ENCODE measurements at places on chromosomes 3 and 15.

- no peak for DNase-seq
These were observed 12.6 kb downstream of the TIPARP start for GRCh38 chr3:156687023-156687422.

- DNase-seq, result no peak
These were observed 12.3 kb upstream of the PLD1 start for GRCh38 chr3:171822431-171823106.

DNA sequence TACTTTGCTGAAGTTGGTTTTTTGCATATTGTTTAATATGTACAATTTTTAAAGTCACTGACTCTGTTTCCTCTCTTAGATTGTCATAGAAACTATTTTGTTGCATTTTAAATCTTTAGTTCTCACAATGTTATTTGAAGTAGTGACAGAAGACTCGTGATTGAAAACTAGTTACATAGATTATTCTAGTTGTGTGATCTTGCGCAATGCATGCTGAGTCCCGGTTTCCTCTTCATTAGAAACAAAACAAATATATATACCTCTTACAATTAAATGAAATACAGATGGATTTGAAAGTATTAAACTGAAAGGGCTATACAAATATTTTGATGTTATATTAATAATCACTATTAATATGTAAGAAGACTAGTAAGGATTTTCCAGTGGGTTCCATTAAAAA is 333.0 kb downstream of the LPP start:
- no peak for DNase-seq

GRCh38 chr15:66850078-66850991 is 148.3 kb downstream of the SMAD6 start:
- DNase-seq, result no peak

- DNase-seq, result no peak
These were observed 57.2 kb downstream of the KIF9 start for GRCh38 chr3:47225310-47225906.

DNA sequence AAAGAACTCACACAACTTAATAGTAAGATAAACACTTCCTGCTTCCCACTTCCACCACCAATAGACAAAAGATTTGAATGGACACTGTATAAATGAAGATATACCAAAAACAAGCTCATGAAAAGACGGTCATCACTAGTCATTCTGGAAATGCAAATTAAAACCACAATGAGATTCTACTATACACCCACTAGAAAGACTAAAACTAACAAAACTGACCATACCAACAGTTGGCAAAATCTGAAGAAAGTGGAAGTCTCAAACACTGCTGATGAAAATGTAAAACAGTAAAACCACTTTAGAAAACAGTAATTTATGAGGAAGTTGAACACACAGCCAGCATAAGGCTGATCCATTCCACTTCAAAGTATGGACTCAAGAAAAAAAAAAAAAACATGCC is 35.6 kb upstream of the CD96 start:
- no peak for DNase-seq

- no peak for DNase-seq
These were observed 991.2 kb downstream of the TUSC7 start for GRCh38 chr3:117700573-117701360.

DNA sequence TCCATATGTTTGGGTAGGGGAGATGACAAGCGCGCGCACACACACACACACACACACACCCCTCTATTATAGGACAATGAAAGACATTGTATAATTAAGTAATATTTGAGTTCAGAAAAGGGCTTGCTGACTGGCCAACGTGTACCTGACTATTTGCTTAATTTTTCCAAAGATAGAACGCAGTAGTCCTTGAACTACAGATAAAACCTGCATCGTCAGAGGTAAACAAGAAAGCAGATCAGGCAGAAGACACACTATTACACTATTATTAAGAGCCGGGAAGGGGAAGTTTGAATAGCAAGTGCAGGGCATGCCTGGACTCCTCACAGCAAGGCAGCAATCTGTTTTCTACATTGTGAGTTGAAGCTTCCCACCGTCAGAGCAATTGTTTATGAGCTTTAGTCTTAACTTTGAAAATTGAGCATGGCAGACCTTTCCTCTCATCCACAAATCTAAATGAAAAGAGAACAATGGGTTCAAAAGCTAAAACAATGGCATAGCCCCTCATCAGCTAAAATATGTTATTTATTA is 427.7 kb downstream of the GABRG3 start:
- no peak for DNase-seq

DNA sequence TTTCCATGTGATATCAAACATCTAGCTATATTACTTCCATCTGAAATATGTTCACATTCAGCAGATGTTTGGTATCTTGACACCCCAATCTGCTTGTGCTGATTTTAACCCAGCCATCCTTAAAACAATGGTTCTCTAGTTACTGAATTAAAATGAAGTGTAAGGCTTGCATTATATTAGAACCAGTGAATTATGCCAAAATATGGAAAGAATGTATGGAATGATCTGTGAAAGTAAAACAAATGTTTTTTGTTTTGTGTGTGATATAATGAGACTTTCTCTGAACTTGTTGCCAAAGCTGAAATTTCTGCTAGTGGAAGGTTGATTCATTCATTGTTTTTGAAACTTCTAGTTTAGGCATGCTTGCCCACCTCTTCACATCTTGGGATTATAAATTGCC is 317.1 kb downstream of the MEX3B start:
- DNase-seq, result no peak

DNA sequence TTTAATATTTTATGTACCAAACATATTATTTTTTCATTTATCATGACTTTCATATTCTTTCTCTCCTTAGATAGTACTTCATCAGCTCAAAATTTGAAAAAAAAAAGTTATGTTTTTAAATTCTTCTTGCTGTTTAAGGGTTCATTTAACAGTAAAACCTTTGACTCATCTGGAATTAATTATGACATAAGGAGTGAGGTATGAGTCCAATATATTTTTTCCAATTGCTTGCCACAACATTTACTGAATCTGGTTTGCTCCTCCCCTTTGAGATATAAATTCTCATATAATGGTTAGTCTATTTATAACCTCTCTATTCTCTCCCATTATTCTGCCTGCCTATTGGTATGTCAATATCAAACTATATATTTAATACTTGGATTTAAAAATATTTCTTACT is 387.8 kb downstream of the TUSC7 start:
- no peak for DNase-seq

DNA sequence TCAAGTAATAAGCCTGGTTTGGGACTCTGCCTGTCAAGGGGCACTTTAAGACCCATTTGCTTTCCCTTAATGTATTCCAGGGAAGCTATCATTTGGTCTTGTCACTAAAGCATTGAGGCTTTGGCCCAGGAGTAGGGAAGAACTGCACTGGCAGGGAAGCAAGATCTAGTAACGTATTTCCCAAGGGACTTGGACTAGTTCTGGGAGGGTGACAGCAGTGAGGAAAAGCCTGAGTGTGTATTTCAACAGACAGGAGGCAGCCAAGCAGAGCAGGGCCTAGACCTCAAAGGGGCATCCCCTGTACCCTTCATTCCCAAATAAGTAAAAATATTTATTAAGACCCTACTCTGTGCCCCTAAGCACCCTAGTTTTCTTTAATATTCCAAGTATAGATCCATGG is 92.8 kb downstream of the SRGAP3 start:
- DNase-seq, result no peak

- no peak for DNase-seq
These were observed 300.9 kb downstream of the MCTP2 start for GRCh38 chr15:94532226-94532625.

DNA sequence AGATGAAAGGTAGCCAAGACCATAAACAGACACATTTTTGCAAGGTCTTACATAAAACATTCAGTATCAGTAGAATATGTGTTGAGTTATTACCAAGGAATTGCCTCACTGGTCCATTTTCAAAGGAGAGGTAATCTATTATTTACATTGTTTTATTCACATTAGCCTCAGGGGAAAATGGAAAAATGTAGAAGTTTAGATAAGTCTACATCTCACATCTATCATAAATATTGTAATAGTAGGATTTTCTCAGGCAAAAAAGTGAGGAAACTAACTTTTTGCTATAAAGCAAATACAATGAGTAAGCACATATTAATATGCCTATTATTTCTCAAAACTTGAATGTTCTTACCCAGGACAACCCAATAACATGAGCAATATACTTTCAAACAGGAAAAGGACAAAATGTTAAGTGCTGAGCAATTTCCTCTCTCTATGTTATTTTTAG is 184.6 kb upstream of the AGTR1 start:
- no peak for DNase-seq

GRCh38 chr15:84699538-84700191 is 16.3 kb downstream of the SEC11A start:
- DNase-seq, result no peak

DNA sequence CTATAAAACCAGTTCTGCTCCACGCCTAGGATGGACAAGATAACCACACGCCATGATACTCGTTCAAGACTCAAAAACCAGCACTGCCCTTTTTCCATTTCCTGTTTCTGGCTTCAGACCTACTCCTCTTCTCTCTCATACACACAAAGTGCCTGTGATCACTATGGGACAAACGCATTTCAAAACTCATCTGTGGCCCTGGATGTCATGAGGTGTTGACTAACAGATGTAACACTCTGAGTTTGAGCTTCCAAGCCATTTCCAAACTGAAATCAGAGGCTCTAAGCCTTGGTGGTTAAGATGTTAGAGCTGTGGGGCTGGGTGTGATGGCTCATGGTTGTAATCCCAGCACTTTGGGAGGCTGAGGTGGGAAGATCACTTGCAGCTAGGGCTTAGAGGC is 55.7 kb upstream of the LMOD3 start:
- DNase-seq, result no peak

- DNase-seq, result no peak
These were observed 570.9 kb upstream of the IL12A start for GRCh38 chr3:159417761-159418160.

GRCh38 chr15:92448370-92448769 is 54.7 kb downstream of the ST8SIA2 start:
- DNase-seq, result no peak

- DNase-seq, result no peak
These were observed 7.3 kb downstream of the ALPK3 start for GRCh38 chr15:84824260-84825007.

DNA sequence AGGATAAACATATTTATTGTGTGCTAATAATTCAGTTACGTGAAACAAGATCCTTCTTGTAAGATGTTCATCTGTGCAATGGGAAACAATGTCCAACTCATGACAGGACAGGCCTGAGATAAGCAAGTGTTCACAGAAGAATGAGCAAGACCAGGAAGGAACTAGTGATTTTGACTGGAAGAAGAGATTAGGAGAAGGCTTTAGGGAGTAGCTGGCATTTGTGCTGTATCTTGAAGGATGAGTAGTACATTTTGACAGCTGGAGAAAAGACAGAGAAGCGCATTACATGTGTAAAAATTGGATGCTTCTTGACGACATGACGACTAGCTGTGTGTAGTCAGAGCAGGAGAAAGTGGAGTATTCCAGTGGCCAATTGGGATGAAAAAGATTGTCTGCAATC is 48.4 kb downstream of the GBE1 start:
- no peak for DNase-seq

GRCh38 chr3:45507820-45508317 is 86.7 kb upstream of the LIMD1 start:
- no peak for DNase-seq

- no peak for DNase-seq
These were observed 255.7 kb upstream of the GRM7 start for GRCh38 chr3:6605227-6605626.

GRCh38 chr3:178152031-178152806 is 384.0 kb upstream of the KCNMB2 start:
- DNase-seq, result no peak

- DNase-seq, result no peak
These were observed 62.7 kb upstream of the TFRC start for GRCh38 chr3:196144383-196145105.

- DNase-seq, result no peak
These were observed 52.0 kb downstream of the SUCNR1 start for GRCh38 chr3:151925419-151925818.

DNA sequence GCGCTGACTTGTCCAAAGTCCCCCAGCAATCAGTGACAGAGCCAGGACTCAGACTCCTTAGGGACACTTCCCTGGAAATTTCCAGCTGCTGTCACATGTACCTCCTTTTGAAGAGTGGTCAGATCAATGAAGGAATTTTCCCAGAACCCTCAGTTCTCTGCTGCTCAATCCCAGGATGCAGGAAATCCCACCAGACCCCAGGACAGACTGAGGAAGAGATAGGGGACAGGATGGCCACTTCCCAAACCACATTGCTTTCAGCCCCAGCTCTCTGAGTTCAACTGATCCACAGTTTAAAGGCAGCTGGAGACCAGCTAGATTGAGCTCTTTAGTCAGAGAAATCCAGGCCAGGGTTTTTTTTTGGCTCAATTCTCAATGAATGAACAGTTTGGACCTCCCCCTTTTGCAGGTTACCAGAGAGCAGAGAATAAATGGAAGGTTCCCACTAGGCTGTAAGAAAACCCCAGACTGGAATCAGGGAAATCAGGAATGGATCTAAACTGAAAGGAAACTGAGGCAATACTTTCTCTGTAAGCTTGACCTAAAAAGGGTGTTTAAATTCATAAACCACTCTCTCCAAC is 1.5 kb downstream of the CYP1A1 start:
- DNase-seq, result peak; percentile 83

- DNase-seq, result no peak
These were observed 62.3 kb downstream of the UBP1 start for GRCh38 chr3:33377931-33378330.

- DNase-seq, result no peak
These were observed 511.9 kb downstream of the GBE1 start for GRCh38 chr3:81249540-81250029.

- DNase-seq, result no peak
These were observed 452.4 kb downstream of the SHQ1 start for GRCh38 chr3:72395776-72396311.

GRCh38 chr15:69405110-69405509 is 9.0 kb upstream of the KIF23 start:
- DNase-seq, result no peak

GRCh38 chr3:167840247-167840646 is 104.7 kb downstream of the SERPINI1 start:
- no peak for DNase-seq

GRCh38 chr3:396293-396692 is 199.7 kb downstream of the CHL1 start:
- DNase-seq, result no peak

DNA sequence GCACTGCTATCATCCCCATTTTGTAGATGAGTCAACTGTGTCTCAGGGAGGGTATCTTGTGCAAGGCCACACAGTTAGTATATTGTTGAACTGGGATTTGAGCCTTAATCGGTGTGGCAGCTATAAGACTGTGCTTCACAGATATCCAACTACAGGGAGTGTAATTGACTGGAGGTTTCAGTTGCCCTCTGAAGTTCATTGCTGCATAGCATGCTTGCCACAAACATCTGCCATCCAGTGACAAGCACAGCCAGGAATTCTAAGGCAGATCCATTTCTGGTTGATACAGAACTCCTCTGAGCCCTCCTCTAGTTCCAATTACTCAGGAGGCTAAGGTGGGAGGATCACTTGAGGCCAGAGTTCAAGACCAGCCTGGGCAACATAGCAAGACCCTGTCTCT is 16.4 kb downstream of the FSD2 start:
- no peak for DNase-seq

- DNase-seq, result no peak
These were observed 33.3 kb downstream of the AMOTL2 start for GRCh38 chr3:134340982-134341365.
